ENCODE measurements at places on chromosomes 16 and 17.

- no peak for DNase-seq
Measured at GRCh38 chr16:27439271-27440018, 37.5 kb downstream of the IL21R start.

DNA sequence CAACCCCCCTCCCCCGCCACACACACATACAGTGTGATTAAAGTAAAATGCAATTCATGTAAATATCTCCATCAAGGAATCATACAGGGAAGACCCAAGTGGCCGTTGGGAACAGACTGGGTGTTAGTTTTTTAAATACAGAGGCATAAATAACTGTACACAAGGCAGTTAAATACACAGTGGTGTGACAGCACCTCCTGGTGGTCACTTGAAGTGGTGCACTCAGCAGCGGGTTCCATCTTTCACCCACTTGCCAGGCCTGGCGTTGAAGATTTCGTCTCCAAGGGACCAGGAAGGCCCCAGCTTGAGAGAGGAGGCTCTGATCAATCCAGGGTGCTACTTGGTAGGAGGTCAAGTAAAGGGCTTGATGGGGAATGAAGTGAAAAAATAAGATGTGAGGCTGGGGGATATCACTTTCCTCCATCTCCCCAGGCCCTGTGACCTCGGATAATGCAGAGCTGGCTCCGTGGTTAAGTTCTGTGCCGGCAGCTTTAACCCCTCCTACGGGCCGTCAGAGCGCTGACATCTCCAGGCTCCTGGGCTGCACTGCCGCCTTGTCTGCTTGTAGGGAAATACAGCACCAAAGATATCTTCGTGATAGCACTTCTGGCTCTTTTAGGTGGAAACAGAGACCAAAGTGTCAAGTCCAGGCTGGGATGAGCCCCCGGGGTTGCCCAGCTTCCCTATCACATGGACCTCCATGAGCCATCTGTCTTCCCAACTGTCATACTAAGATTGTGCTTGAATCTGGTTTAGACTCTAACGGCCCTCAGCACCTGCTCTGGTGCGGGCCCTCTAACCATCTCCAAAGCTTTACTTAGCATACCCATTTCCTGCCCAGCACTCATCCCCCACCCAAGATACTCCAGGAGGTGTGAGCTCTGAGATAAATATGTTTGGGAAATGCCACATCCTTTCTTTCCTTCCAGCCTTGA is 20.7 kb downstream of the LGALS9 start:
- peak; percentile 63 for DNase-seq

DNA sequence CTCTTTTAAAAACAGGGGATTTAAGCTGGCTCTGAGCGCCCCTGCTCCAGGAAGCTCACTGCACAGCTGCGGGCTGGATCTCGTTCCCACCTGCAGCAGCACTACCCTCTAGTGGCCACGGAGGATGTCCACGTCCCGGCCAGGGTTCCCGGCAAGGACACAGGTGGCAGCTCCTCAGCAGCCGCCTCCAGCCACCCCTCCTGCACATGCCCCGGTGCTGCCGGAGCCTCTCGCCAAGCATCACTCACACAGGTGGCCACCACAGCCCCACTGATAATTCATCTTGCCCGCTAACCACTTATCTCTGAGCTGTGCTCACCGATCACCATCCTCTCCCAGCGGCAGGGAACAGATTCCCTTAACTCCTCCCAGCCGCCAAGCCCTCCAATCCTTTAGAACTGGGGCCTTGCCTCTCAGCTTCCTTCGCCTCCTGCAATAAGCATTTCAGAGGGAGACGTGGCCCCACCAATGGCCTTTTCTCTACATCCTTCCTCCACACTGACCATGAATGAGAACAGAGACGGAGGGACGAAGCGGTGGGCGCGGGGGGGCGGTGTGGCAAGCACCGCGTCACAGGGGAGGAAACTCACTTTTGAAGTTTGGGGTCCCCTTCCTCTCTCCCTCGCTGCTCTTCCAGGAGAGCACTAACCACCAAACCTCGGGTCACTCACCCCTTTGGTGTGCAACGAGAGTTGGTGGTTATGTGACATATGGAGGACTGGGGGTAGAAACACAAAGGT is 222.1 kb downstream of the RBFOX3 start:
- peak; percentile 7 for DNase-seq

- no peak for DNase-seq
Measured at GRCh38 chr17:2963332-2964027, 99.9 kb downstream of the OR1D5 start.

- DNase-seq, result no peak
Measured at GRCh38 chr17:18143044-18143936, 34.7 kb downstream of the MYO15A start.

GRCh38 chr16:66845791-66846221 is 1.6 kb downstream of the CA7 start:
- no peak for DNase-seq

GRCh38 chr17:8734876-8735275 is 9.8 kb downstream of the CCDC42 start:
- DNase-seq, result no peak

DNA sequence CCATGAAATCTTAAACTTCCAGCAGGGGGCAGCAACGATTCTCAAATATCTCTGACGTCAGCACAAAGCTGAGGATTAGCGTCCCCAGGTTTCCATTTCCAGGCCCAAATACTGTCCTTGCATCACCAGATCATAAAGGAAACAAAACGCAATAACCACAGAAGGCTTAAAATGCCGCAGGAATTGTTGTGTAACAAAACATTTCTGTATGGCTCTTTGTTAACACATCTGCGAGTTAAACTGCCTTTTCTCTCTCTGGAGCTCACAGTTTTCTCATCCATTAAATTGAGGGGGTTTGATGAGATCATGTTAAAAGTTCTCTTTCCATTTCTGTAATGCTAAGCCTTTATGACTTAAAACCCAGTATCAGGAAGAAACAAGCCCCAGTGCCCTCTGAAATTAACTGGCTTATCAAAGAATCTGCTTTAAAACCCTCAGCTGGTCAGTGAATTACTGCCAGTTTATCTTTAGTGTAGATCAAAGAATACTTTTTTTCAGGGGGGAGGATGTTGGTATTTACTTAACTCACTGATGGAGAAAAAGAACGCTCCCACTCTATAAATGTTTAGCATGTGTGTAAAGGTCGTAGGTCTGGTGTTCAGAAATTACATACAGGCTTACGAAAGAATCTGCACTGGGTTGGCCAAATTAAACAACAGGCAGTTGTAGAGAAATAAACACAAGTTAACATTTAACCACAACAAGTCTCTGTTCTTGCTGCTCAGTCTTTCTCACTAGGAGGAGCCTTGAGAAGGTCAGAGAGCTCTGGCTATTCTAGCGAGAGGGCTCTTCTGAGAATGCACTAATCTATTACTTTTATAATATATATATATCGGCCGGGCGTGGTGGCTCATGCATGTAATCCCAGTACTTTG is 10.6 kb upstream of the TERF2 start:
- DNase-seq, result peak; percentile 37

DNA sequence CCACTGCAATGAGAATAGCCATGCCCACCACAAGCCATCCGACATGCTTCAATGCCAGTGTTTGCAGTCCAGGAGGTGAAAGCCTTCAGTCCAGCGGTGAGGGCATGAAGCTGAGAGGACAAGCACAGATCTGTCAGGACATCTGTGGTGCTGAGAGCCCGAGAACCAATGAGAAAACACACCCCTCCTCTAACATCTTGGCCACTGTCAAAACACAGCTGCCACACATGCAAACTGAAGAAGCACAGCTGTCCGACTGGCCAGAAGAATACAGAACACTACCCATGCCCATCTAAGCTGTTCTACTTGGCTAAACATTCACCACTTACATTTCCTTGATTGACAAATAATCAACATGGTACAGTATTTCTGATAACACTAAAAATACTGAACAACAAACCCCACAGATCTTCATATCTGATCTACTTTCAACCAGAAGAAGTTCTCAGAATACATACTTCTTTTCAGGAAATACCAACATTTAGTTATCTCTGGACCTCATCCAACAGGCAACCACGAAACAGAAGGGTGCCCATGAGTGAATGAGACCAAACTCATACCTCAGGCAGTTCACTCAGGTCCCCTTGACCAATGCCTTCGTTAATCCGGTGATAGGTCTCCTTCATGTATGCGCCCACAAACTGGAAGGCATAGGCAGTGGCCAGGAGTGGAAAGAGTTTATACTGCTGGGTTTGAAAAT is 10.2 kb upstream of the FBF1 start:
- no peak for DNase-seq

DNA sequence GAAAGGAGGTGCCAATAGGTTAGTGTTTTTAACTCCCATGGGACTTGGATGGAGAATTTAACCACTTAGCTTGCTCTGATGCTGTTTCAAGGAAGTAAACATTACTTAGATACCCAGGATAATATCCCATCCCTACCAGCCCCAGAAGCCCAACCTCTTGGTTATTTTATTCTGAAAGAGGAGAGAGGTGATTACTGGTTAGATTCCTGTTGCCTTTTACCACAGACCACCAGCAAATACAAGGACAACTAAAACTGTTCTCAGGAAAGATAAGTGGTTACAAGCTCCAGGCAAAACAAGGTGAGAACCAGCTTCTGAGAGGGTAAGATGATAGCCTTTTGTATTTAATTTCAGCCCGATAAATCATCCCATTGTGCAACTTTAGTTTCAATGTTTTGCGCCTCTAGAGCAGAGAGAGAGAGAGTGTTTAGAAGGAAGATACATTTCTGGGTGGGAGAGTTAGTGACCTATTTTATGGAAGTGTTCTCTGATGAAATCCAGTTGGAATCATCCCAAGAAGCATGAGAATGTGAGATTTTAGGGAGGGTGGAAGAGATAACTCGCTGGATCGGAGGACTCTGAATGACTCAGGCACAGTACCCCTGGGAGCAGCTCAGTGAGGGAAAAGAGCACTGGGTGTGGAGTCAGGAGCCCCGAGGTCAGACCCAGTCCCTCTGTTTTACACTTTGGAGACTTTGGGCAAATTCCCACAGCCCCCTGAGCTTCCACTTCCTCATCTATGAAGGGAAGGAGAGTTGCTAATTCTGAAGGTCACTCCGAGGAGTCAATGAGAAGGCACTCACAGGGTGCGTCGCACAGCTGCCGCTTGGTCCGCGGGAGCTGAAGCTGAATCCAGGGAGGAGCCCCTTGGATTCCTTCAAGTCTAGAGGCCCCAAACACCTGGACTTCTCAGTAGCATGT is 12.1 kb downstream of the GLP2R start:
- DNase-seq, result no peak

GRCh38 chr17:6173653-6174052 is 103.5 kb downstream of the WSCD1 start:
- DNase-seq, result no peak

- DNase-seq, result no peak
Measured at GRCh38 chr16:8958344-8959167, 5.2 kb downstream of the USP7 start.

- no peak for DNase-seq
Measured at GRCh38 chr16:15870011-15870410, 13.2 kb upstream of the MYH11 start.

DNA sequence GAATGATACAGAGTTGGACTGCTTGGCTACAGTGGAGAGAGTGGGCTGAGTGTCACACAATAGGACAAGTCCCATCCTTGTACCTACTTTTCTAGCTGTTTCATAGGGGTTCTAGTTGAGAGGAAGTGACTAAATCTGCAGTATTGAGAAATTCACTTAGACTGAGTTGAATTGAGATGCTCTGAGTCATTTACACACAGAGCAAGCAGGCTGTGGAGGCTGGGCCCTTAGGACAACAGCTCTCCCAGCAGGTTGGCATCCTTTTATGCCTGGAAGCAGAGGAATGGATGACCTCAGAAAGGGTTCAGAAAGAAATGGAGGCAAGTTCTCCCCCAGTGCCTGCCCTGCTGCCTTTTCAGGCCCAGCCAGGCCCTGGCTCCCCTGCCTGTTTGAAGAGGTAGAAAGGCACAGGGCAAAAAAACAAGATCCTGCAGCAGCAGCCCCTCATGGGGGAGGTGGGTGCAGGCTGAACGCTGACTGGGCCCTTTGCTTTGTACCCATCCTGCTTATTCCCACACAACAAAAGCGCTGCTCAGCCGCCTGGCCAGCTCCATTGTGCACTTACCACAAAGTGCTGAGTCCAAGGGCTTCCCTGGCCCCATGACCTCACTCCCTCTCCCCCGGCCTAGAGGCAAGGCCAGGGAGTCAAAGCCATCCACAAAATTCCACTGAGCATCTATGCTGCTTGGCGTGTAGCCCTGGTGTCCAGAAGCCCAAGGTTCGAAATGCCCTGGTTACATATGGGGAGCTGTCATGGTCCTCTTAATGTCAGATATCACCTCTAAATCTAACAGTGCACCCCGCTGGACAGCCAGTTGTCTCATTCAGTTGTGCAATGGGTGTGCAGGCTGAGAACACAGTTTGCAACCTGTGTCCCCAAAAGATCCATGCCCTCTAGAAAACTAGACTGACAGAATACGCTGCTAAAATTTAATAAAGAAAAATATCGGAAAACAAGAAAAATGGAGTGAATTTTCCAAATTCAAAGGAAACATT is 5.4 kb upstream of the CRYBA1 start:
- peak; percentile 12 for DNase-seq

Data from activated T-cell treated with anti-CD3 and anti-CD28 coated beads for 48 hours (primary cell).